ENCODE measurements at places on chromosomes 5 and 9.

DNA sequence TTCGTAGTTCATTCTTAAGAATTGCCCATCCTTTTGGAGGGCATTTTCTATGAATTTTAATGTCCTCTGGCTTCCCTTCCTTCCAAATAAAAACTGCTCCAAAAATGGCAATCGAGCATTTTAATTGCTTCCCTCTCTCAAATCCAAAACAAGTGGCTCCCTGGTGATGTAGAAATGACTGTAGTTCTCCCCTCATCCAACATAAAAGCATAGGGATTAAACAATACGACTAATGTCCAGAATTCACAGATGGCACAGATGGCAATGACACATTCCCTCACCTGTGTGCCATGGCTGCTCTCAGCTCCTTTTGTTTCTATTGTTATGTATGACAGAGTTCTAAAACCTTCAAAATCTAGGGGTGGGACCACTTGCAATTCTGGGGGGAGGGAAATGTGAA lies 417.3 kb downstream of the RAB3C start:
- no peak for DNase-seq

DNA sequence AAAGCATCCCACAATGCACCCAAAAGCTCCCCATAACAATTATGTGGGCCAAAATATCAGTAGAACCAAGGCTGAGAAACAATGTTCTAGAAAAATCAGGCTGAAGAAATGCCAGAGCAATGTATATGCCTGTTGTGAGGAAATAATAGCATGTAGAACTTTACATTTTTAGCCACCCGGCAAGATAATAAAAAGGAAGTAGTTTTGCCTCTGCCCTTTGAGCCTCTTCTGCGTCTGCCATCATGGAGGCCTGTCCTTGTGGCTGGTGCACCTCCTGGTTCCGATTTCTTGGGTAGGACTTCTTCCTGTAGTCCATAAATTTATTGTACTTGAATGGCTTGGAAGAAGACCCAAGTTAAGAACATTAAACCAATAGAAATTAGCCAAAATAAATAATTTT lies 38.9 kb upstream of the TNFAIP8 start:
- DNase-seq, result no peak

- no peak for DNase-seq
Measured at GRCh38 chr5:88881571-88881971, 1.4 kb downstream of the MEF2C start.

GRCh38 chr9:119005162-119005561 lies 364.1 kb downstream of the BRINP1 start:
- DNase-seq, result no peak

DNA sequence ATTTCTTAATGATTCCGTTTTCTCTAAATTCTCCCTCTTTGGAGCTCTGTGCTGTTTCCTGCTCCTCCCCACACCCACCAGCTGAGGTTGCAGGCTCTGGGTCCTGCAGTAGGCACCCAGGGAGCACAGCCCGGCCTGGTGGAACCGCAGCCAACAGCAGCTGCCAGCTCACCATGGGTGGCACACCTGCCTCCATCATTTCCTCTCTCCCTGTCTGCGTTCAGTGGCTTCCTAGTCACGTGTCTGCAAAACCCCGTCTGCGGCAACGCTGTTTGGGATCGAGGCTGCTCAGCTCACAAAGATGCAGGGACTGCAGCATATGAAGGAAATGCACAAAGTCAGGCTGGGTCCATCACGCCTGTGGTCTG lies 367.8 kb downstream of the IRX2 start:
- DNase-seq, result peak; percentile 90

- DNase-seq, result no peak
Measured at GRCh38 chr5:80125962-80126480, 90.9 kb downstream of the THBS4 start.

GRCh38 chr5:157107508-157107907 lies 1.3 kb downstream of the HAVCR2 start:
- DNase-seq, result no peak

DNA sequence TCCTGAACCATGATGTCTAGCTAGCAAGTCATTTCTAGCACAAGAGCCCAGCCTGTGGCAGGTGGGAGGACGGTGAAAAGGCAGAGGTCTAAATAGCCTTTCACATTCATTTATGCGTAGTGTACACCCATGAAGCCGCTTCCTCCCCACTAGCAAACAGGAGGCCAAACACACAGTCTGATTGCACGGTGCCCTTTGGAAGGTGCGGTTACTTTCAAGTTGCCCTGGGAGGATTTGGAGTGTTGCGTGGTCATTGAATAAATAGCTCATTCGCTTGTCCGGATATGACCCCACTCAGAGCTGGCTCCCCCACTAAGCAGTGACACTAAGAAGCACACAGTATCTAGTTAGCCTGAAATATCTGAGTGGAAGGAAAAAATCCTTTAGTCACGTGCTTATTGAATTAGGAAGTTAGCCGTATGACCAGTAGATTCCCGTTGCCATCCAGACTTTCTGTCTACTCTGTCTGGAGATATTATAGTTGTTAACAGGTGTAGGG lies 664 bp upstream of the ARSB start:
- DNase-seq, result no peak

DNA sequence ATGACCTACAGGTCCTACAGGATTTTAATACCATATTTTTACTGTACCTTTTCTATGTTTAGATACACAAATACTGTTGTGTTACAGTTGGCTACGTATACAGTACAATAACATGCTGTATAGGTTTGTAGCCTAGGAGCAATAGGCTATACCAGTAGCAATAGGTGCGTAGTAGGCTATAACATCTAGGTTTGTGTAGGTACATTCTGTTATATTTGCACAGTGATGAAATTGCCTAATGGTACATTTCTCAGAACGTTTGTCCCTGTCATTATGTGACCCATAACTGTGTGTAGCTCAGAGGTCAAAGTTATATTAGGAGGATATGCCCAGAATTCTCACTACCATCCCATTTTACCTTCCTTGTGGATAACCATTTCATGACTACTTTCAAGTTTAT lies 59.7 kb downstream of the NIPBL start:
- no peak for DNase-seq

GRCh38 chr5:126994485-126994884 lies 35.9 kb downstream of the MARCHF3 start:
- no peak for DNase-seq

DNA sequence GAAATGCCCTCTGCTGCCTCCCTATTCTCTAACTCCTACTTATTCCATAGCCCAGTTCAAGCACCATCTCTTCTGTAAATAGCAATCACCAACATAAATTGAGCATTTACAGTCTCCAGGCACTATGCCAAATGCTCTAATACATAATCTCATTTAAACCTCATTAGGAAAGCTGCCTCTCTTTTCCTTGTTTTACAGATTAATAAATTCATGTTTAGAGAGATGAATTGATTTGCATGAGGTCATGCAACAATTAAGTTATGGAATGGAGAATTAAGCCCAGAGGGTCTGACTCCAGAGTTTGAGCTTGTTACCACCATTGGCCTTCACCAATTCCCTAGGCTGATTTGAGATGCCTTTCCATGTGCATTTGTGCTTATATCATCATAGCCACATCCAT lies 23.4 kb upstream of the RFX3 start:
- DNase-seq, result no peak

- DNase-seq, result peak; percentile 61
Measured at GRCh38 chr9:11319538-11319937, 706.7 kb upstream of the PTPRD start.

DNA sequence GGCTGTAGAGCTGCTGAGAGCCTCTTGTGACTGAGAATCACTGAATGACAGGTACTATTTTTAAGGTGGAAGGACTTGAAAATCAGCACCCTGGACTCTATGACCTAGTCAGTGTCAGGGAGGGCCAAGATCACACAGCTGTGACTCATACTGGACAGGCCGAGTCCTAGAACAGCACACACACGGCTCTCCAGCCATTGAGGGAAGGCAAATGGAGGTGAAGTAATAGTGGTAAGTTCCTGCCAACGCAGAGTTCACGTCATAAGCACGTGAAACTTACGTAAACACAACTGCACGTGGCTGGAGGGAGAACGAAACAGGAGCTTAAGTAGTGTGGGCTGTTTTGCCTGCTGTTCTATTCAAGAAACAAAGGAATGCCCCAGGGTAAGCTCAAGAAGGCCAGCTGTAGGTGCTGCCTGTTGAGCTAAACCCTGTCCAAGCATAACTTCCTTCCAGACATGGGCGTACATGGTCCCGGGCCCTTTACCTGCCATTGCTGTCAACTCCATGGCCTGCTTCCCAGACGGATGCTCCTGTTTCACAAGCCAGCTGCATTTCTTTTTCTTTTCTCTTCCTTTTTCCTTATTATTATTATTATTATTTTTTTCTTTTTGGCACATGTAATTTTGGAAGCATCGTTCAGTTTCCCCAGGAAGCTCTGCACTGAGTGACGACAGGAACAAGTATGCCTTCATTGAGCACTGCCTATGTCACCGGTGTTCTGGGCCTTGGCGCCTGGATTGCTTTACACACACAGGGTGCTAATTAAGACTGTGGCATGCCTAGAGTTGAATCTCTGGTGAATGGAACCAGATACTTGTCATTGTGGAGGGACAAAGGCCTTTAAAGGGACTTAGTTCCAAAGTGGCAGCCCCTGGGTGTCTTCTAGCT lies 10.2 kb upstream of the LCP2 start:
- DNase-seq, result peak; percentile 0

GRCh38 chr5:118450554-118451332 lies 537.6 kb downstream of the DTWD2 start:
- DNase-seq, result no peak

- peak; percentile 43 for DNase-seq
Measured at GRCh38 chr9:456365-456764, 241.7 kb downstream of the DOCK8 start.

DNA sequence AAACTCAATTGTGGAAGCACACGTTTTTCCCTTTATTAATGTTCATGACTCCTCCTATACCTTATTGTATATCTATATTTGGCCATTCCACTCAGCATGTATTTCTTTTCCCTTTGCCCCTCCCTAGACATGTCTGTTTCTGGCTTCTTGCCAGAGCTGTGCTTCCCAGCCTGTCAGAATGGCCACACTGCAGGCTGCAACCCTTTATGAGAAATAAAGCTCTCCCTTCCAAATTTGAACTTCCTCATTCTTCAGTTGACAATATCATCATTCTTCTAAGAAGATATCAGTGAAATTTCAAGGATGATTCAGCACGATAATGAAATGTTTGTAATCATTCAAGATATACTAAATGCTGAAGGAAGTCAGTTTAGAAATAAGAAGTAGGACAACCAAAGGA lies 107.6 kb upstream of the PRSS3 start:
- peak; percentile 68 for DNase-seq

DNA sequence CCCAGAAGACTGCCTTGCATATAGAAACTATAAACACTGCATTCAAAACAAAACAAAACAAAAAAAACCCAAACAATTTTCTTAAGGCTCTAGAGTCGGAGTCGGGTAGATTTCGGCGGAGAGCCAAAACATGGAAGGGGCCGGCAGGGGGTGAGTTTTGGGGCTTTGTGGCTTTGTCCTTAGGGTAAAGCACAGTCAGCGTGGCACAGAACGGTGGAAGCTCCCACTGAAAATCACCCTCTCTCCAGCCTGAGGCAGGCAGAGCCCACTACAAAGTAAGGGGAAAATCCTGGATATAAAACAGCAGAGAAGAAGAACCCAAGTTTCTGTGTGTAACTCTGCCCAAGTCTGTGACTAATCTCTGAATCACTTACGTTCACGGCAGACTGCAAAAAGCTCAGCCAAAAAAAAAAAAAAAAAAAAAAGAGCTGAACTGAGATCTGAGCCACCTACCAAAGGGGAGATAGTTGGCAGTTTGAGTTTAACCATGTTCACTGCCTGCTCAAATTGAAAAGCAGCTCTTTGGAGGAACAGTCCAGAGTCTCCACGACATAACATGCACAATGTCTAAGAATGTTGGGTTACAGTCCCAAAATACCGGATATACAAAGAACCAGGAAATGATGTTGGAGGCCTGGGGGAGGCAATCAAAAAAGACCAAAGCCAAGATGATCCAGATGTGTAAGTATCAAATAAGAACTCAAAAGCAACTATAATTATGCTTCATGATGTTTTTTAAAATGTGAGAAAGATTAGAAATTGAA lies 26.6 kb upstream of the OR2K2 start:
- DNase-seq, result peak; percentile 24

- no peak for DNase-seq
Measured at GRCh38 chr9:38746303-38746702, 26.4 kb upstream of the FAM240B start.

DNA sequence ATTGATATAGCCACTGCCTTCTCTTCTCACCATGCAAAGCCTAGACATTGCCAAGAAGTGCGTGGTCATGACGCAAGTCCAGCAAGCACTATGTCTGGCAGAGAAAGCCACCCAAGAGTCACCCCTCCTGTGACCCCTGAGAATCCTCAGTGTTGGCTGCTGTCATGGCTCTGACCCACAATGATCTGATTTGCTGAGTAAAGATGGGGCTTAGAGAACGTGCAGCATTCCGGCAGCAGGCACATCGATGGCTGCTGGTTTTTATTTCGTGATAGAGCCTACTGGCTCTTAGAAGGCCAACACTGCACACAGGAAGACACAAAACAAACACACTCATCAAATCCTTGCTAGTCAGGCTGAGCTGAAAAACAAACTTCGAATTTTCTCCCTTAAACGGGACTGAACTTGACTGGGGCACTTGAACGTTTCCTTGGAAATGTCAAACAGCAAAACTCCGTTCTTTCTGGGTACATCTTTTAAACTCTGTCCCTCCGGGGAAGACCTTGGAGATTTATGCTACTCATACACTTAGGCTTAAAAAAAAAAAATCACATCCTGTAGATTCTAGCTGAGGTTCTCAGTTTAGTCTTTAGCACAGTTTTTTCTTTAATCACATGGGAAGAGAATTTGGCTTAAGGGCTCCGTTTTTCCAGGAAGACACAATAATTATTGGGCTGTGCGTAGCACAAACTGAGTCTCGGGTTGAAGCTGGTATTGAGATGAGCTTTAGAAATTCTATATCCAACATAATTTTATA lies 88.2 kb upstream of the BASP1 start:
- no peak for DNase-seq

DNA sequence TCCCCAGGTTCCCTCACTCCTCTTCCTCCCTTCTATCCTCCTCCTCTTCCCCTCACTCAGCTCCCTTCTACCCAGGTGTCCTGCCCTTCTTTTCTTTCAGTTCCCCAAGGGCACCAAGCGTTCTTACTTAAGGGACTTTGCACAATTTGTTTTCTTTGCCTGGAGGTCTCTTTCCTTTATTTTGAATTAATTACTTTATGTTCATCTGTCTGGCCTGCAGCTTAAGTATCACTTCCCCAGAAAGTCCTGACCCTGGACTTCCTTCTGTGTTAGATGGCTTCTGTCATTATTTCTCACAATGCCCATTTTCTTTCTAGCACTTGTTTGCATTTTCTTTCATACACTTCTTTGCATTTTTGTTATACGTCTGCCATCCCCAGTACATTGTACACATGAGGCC lies 350.6 kb downstream of the SH3GL2 start:
- DNase-seq, result no peak

- DNase-seq, result no peak
Measured at GRCh38 chr9:73527521-73527920, 375.9 kb downstream of the ANXA1 start.

Measured in NCI-H2171 treated with DMSO at 0.1 percent for 48 hours (cell line).